ENCODE measurements at places on chromosomes 7 and 10.

- DNase-seq, result peak; percentile 88
These were observed at the start of gene FIGNL1 for GRCh38 chr7:50449881-50450589. Gene FIGNL1, minus strand, starts transcription at chr7:50450350. Its CDS starts 3,063 bp downstream, at chr7:50447287.

- no peak for DNase-seq
These were observed 161.0 kb downstream of the HGF start for GRCh38 chr7:81608748-81609382.

DNA sequence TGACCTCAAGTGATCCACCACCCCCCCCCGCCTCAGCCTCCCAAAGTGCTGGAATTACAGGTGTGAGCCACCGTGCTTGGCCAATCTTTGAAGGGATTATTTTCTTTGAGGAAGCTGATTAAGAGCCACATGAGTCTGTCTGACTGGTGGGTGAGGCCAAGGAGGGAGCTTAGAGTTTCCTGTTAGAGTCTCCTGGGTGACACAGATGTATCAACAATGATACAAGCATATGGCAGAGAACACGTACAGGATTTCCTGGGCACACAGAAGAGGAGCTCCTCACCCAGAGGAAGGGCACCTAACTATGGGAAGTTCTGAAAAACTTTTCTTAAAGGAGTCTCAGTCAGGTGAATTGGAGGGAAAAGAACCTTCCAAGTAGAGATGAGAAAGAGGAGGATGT, 69.4 kb downstream of the GOLGA7B start:
- no peak for DNase-seq

DNA sequence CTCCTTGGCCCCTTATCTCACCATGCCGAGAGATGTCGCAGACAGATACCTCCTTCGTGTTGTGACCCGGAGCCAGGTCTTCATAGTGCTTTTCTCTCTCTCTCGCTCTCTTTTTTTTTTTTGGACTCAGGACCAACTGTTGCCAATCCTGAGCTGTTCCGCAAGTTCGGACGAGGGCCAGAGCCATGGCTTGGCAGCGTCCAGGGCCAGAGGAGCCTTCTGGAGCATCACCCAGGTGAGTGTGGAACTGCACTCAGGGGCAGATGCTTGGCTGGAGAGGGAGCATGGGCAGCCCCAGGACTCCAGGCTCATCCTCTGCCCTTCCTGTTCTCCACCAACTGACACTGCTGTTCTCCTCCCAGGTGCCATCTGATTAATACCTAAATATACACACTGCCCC, 7.8 kb downstream of the ZNF862 start:
- DNase-seq, result no peak

DNA sequence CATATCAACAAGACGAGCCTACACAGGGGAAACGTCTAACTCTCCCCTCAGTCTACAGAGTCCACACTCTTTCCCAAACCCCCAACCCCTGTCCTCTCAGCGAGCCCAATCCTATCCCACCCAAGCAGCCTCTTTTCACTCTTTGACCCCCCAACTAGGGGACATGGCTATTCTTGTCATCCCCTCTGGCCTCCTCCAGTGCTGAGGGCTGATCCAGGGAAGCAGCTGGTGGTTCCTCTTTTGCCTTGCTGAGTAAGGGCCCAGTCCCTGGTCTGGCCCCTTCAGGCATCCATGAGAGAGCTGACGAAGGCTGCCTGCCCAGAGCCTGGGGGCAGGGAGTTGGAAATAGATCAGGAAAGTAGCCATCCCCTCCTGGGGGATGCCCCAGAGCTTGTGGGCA, 6.4 kb downstream of the NOBOX start:
- no peak for DNase-seq

GRCh38 chr10:44854693-44855350, 56.3 kb upstream of the TMEM72 start:
- no peak for DNase-seq
